AG09319 (cell line): ENCODE measurements at places on chromosomes 16 and 17.
A peak's percentile ranks its signal among the peaks of the same experiment; 100 is the strongest.

DNA sequence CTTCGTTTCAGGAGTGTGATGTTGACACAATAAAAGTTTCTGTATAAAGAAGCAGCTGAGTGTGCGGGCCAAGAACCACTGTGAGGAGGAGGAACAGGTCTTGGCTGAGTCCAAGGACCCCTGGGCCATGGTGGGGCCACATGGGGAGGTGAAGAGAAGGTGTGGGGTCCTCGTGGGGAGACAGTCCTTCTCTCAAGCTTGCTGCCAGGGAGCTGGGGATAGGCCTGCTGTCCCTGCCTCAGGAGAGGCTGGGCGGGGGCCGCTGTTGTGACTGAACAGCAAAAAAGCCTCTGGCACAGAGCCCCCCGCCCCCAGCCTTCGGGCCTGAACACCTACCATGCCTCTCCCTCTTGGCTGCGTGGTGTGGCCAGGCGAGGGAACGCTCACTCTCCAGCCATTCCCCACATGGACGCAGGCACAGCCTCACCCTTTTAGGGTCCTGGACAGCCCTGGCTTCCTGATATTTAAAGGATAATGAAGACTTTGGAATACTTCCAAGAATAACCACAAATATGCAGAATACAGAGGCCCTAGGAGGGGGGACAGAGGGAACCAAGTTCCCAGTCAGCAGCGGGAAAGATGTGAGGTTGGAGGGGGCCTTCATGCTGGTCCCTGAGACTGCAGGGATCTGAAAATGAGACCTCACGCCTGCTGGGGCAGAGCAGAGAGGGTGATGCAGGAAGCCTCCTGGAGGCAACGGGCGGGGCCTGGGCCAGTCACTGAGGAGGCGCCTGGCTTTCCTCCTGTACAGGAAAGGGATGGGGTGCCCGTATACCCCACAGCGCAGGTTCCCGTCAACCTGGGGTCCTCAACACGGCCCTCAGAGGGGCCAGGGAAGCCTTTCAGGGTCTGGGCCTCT is 100.0 kb upstream of the CREBBP start:
- no peak for DNase-seq

- DNase-seq: no peak
These were observed 23.8 kb downstream of the AKAP1 start for GRCh38 chr17:57108671-57109392.

GRCh38 chr16:66847533-66848067 is 3.4 kb downstream of the CA7 start:
- DNase-seq: no peak

- DNase-seq: no peak
These were observed 8.6 kb upstream of the ENPP7 start for GRCh38 chr17:79721993-79722671.

DNA sequence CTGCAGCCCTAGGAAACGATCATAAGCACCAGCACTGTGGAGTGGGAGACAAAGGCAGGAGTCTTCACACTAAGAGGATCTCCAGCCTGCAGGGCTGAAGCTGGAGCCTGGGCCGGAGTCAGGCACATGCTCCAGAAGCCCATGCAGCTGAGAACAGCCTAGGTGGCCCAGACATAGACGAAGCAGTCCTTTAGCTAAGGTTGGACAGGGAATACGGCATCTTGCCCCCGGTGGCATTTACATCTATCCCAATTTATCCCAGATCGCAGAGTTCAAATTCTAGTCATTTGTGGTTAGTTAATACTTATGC is 13.9 kb downstream of the TSPOAP1 start:
- DNase-seq: no peak

DNA sequence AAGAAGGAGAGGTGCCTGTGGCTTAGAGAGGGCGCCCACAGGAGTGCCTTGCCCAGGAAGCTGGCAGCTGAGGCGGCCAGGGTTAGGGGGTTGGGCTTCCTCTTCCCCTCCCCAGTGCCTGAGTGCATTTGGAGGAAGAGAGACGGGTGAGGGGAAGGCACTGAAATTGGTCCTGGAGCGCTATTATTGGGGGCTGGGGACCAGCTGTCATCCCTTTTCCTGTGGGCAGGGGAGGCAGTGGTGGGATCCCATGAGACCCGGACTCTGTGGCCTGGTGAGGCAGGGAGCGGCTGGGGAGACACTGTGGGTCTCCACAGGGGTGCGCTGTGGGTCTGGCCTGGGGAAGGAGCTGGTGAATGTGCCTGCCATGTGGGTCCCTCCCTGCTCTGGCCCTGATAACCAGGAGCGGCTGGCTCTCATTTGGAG is 259.7 kb downstream of the SEC14L1 start:
- no peak for DNase-seq

GRCh38 chr17:28008513-28008912 is 34.0 kb upstream of the NLK start:
- peak; percentile 10 for DNase-seq

DNA sequence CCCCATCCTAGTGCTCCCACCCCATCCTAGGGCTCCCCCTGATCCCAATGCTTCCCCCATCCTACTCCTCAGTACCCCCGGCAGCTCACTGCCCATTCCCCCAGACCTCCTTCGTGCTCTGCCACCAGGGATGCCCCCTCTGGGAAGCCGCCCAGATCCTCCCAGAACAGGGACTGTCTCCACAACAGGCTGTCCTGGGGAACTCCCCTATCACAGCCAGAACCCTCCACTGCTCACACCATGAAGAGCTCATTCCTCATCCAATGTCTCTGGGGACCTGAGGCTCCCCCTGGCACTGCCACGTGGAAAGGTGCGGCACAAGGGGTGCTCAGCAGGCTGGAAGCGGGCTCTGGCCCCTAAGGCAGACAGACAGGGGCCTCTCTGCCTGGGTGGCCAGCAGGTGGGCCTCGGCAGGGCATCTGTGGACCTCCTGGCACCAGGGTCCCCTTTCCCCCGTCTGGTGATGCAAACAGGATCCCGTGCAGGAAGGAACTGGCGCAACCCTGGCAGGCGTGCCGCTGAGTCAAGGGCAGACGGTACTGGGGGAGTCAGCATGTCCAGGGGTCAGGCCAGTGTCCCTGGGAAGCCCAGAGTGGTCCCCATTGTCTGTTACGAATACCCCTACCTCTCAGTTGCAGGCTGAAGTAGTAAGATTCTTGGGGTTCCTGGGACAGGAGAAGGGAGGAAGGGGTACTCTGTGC is 14.8 kb upstream of the PVALEF start:
- DNase-seq: no peak

DNA sequence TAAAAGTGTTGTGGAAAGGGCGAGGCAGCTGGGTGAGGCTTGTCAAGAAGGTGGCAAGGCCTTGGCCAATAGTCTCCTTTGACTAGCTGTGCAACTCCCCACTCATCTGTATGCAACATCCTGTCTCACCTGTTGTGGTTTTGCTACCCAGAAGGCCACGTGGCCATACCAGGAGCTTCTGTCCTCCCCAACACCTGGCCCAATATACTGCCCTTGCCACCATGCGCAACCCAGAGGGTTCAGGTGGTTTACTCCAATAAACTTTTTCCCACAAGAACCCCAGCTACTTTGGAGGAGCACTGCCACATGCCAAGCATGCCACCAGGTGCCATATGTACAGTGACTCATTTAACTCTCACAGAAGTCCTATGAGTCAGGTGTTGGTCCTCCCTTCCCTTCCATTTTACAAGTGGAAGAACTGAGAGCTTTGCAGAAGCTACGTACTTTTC is 10.2 kb downstream of the MYO19 start:
- DNase-seq: no peak

DNA sequence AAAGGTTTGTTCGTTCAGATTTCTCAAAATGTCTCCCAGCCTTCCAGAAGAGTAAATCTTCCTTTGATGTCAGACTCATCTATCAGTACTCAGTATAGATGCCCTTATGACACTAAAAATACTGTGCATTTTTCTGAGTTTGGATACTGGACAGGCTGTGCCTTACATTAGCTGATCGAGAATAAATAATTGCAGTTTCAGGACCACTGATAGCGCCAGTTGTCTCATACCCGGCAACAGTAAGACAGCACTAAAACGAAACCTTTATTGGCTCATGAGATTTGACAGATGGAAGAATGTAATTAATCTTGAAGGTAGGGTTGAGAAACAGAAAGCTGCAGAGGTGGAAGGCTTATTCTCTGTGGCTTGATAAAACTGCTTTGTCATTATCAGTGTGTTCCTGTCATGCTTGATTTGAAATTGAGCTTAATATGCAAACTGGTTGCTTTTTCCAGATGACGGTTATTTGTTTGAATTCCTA is 1.2 kb downstream of the ATP6V0A1 start:
- DNase-seq: peak; percentile 20

DNA sequence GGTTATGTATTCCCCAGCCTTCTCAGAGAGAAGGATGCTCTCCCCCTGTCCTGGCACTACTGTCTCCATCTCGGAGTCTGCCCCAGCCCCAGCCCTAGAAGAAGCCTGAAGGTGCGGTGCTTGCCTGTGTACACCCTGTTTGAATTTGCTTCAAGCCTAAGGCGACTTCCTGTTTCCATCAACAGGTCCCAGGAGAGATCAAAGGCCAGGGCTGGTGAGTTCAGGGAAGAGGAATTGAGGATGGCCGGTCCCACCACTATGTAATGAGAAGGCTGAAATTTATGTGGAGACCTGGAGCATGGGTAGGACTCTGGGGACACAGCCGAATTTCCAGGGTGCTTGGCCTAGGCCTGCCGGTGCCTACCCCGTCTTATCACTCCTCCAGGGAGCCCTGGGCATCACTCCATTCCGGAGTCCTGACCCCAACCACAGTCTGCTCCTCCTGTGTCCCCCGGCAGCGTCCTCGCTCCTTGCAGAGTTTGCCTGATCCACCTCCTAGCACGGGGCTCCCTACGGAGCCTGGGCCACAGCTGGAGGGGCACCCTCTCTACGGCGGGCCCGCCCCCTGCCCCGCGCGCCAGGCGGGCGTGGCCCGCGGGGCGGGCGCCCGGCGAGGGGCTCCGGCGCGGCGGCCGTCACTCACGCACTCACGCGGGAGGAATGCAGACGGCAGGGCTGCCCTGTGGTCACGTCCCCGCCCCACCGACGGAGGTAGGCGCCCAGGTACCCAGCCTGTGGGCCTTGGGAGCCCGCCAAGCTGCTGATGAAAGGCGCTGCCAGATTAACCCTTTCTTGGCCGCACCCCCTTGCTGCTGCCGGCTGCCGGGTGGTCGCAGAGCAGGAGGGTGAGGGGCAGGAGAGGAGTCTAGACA is 53.8 kb upstream of the TAC4 start:
- DNase-seq: no peak

DNA sequence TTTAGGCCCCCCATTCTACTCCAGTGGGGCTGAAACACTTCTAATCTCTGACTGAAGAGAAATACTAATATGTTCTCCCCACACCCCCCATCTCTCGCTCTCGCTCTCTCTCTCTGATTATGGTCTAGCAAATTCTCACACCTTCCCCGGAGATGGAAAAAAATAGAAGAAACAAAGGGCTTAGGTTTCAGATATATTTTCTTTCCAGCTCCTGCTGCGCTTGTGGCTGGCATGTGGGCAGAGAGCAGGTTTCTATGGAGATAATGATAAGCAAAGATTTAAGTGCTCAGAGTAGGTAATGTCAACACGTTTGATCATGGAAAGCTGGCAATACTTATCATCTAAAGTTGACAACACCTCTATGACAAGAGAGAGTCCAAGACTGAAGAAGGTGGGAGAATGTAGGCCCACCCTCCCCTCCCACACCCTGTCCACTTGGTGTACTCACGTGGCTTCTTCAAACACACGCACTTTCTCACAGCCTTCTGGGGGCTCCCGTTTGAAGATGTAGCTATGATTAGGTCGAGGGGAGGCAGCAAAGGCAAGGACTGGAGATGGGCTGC is 8.0 kb upstream of the SLC35B1 start:
- DNase-seq: no peak

DNA sequence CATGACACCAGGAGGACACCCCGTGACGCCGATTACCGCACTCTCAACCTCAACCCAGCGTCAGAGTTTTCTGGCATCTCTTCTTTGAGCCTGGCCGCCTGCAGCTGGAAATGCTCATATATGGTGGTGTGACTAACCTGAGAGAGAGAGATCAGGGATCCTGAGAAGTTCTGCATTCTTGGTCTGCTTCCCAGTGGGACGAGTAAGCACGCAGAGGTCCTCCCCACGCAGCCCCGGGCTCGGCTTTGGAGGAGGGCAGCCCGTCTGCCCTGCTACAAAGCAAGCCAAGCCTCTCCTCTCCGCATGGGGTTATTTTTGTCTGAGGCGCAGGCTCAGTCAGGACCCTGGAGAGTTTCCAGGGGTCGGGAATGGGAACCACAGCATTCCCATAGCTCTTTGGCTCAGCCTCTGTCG is 16.5 kb downstream of the CRISPLD2 start:
- DNase-seq: peak; percentile 100
